ENCODE measurements at places on chromosomes 13 and 19.

DNA sequence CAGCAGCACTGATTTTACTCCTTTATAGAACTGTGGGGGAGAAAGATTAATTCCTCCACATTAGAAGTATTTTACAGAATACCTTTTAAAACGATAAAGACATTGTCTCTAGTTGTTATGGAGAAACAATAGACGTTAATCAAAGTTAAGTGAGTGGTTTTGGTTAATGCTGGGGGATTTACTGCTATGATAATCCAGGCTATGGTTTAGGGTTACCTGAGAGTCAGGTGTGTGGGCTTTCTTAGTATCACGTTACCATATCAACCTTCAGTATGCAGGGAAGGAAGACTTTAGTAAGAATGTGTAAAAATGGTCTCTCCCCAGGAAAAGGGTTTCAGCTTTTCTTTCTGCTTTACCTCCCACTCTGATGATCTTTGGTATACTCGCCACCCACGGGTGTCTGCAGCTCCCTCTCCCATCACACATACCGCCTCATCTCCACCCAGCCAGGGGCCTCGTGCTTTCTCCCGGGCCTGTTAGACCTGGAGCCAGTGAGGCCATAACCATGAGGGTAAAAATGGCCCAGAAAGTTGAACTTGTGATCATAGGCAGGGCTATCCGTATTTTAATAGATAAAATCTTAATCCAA, 45.6 kb upstream of the WDFY2 start:
- DNase-seq, result no peak

DNA sequence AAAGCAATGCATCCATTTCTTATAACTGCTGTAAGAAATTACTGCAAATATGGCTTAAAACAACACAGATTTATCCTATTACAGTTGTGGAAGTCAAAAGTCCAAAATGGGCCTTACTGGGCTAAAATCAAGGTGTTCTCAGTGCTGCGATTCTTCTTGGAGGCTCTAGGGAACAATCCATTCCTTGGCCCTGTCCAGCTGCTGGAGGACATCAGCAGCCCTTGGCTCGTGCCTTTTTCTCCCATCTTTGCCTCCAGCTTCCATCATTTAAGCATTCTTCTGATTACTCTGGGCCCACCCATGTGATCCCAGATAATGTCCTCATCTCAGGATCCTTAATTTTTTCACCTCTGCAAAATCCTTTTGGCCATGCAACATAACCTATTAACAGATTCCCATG, 607.1 kb downstream of the DCT start:
- no peak for DNase-seq

DNA sequence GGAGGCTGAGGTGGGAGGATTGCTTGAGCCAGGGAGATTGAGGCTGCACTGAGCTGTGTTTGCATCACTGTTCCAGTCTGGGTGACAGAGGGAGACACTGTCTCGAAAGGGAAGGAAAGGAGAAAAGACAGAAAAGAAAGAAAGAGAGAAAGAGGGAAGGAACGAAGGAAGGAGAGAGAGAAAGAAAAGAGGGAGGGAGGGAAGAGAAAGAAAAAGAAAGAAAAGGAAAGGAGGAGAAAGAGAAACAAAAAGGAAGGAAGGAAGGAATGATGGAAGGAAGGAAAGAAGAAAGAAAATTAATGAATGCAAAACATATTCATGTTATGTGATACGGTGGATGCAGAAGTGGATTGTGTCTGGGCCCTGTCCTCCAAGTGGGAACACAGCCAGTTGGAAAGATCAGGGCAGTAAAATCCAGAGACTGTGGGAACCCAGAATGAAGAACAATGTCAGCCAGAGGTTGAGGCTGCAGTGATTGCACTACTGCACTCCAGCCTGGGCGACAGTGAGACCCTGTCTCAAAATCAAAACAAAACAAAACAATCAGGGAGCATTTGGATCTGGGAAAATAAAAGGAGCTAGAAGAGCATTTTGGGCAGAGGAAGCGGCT, 6.2 kb downstream of the PHLDB3 start:
- no peak for DNase-seq

- no peak for DNase-seq
Observed at GRCh38 chr13:78364711-78365110, 238.6 kb downstream of the POU4F1 start.

DNA sequence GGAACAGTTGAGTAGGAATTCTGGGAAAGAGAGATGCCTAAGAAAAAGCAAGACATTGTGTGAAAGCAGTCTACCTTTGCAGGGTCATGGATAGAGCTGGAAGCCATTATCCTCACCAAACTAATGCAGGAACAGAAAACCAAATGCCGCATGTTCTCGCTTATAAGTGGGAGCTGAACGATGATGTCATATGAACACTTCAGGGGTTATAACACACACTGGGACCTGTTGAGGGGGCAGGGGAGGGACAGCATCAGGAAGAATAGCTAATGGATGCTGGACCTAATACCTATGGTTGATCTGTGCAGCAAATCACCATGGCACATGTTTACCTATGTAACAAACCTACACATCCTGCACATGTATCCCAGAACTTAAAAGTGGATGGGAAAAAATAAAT, 69.9 kb downstream of the TSC22D1 start:
- DNase-seq, result no peak

DNA sequence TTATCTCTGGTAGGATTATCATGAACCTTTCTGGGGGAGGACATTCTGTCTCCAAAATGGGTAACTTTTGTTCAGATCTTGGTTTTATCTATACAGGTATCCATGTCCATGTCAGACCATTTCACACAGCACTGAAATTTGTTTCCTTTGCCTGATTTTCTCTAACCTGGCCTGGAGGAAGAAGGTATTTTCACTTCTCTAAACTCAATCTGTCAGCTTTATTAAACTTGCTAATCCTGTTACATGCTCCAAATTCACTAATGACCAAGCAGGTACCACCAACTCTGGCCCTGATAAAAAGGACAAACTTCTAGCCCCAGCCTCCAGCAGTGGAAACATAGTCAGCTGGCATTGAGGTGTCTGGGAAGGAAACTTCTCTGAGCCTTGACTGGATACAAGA, 234.4 kb downstream of the DNAJC15 start:
- no peak for DNase-seq

DNA sequence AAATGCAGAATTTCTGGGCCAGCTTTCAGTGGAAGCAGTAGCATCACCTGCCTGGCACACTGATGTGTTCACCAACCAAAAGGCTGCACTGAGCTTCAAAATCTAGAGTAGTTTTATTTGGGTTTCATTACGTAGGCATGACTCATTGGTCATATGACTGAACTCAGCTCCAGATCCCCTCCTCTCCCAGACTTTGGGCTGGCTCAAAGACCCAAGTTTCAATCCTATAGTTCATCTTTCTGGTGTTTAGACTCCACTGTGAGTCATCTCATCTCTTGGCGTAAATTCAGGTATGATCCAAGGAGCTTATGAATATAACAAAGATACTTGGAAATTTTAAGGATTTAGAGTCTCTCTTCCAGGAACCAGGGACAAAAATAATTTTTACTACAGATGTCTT, 17.7 kb downstream of the ZMYM5 start:
- DNase-seq, result no peak

DNA sequence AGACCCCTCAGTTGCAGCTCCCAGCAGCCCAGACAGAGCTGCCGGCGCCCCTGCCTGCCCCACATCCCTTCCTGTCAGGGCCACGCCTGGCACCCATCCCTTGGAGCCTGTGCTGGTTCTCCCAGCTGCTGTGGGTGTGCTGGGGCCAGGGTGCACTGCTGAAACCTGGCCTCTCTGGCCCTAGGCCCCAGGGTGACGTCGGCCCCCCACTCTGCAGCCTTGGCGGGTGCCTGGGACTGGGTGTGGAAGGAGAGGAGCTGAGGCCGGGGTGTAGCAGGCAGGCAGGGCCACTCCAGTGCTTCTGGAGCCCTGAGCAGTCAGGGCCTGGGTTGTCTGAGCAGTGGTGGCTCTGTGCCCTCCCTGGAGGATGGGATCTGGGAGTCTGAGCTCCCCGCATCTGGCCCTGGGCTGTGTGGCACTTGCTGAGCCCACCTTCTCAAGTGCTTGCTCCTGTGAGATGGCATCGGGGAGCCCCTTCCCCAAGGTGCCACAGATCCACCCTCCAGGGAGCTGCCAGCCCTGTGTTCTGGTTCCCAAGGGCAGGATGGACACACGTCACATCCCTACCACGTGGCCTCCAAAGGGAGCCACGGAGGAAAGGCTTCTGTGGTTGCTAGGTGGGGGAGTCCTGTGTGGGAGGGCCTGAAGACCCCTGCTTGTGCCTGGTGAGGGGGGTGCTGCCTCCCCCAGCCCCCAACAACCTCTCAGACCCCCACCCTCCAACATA, 5.2 kb downstream of the PLEKHJ1 start:
- no peak for DNase-seq

GRCh38 chr13:91652404-91653301, 254.2 kb downstream of the GPC5 start:
- DNase-seq, result no peak

GRCh38 chr19:7500811-7501450, 12.1 kb upstream of the PEX11G start:
- peak; percentile 73 for DNase-seq

DNA sequence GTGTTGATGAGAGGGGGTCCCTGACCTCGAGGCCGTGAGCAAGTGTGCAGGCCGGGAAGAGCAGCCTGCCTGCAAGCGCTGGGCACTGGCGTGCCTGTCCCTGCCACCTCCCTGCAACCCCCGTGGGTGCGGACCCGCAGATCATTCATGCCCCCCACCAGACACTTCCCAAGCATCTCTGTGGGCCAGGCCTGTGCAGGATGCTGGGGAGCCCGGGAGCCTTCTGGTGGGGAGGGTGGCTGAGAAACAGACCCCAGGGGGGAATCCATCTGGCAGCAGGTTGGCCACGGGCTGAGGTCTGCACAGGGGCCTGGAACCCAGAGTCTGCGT, 18.4 kb upstream of the CACTIN start:
- no peak for DNase-seq

DNA sequence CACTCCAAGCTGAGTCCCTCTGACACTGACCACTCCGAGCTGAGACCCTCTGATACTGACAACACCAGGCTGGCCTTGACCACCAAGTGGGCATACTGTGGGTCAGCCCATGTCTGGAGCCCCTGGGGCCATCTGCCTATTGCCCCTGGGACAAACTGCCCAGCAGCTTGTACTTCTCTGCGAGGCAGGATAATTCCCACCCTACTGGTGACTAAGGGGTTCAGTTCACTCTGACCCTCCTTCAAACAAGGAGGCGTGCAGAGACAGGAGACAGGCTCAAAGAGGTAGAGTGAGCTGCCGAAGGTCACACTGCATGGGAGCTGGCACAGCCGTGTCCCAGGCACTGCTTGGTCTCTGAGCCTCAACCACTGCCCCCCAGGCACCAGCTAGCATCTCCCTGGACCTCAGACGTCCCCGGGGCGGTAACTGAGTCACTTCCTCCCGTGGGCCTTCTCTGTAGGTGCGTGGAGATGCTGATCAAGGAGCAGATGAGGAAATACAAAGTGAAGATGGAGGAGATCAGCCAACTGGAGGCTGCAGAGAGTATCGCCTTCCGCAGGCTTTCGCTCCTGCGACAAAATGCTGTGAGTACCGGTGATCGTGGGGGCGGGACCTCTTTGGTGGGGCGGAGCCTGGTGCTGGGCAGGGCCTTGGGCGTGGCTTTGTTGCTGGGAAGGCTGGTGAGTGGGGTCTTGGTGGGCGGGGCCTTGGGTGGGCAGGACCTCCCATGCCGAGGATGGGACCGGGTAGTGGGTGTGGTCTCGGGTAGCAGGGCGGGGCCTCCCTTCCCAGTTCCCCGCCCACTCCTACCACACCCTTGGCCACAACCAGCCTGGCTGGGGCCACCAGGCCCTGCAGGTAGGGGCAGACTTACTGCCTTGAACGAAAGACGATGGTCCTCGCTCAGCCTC, 5.8 kb upstream of the USE1 start:
- peak; percentile 79 for DNase-seq

DNA sequence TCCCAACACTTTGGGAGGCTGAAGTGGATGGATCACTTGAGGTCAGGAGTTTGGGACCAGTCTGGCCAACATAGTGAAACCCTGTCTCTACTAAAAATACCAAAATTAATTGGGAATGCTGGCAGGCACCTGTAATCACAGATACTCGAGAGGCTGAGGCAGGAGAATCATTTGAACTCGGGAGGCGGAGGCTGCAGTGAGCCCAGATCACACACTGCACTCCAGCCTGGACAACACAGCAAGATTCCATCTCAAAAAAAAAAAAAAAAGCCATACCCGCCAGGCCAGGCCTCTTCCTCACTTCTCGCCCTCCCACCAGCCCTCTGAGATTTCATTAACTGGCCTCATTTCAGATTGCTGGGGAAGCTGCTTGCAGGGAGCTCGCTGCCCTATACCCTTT, 7.7 kb upstream of the RELB start:
- no peak for DNase-seq

- no peak for DNase-seq
Observed at GRCh38 chr13:30731361-30732045, 3.8 kb upstream of the ALOX5AP start.

DNA sequence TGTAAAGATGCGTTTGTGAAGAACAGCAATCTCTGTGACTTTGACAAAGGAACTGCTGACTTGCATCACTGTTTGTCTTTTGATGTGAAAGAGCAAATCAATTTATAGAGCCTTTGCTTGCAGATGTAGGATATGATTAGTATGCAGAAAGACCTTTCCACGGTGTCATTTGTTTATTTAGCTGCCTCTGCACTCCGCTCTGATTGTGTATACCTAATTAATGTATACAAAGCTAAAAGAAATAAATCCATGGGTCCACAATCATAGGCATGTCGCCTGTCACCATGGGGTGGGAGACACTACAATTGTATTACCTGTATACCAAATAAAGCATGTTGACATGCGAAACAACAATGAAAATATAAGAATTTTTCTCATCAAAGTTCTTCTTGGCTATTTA, 410.7 kb downstream of the MZT1 start:
- no peak for DNase-seq

- no peak for DNase-seq
Observed at GRCh38 chr13:98619556-98619955, 42.6 kb upstream of the STK24 start.

DNA sequence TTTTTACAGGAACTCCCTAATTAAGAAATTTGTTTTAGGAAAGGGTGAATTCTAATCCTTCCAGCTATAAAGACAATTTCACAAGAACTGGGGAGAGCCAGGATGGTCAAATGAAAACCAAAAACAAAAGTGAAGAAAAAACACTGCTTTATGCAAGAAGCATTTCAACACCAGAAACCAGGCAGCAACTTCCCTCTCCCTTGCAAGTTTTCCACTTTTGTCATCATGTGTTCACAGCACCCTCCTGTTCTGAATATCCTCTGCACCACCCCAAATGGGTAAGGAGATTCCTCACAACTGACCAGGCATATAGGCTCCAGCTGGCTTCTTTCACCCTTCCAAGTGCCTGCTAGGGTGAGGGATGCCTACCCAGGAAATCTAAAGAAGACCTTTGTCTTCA, 328.1 kb downstream of the TBC1D4 start:
- DNase-seq, result no peak

DNA sequence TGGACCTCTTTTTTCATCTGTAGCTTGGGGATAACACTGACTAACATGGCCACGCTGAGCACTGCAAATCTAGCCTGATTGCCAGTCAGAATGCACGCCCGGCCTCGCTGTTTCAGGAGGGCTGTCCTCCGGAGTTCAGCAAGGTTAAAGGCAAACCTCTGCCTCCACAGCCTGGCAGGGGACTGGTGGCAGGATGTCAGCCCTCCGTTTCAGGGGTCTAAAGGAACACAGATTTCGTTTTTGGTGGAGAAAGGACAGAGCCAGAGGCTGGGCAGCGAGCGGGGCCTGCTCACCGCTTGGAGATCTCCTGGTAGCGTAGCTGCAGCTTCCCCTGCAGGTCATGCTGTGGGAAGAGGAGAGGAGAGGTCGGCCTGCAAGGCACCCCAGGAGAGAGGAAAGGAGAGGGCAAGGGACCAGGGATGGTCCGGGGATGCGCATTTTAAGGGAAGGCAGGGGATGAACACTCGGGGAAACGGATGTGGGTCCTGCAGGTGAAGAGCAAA, 560 bp downstream of the NDUFA7 start:
- DNase-seq, result no peak
